Stromal cell of bone marrow (primary cell): ENCODE measurements at places on chromosomes 6 and 20.

DNA sequence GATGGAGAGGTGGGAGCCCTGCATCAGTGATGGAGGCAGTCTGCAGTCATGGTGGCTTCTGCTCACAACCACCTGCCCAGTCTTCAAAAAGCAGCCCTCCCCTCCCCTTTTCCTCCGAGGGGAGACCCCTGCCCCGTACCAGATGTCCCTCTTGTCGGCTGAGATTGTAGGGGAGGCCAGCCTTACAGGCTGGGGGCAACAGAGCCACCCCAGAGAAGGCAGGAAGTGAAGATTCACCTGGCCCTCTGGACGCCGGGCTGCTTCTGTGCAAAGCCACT, 4.5 kb downstream of the TNFRSF6B start:
- no peak for DNase-seq

GRCh38 chr20:420166-420620, 12.1 kb downstream of the RBCK1 start:
- no peak for DNase-seq

DNA sequence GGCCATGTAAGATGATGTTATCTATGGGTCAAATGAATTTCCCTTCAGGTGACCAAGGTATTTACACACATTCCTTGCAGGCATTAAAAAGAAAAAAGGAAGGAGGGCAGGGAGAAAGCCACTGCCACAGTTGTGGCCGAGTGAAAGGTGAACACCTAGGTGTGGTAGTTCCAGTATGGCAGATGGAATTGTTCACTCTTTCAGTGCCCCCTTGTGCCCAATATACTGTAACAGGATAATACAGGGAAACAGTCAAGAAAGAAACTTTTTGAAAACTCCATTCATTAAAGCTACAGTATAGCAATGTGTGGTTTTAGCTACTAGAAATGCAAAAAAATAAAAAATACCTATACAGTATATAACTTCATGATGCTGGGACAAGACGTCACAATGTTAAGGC, 52.1 kb downstream of the BMP2 start:
- DNase-seq, result no peak

DNA sequence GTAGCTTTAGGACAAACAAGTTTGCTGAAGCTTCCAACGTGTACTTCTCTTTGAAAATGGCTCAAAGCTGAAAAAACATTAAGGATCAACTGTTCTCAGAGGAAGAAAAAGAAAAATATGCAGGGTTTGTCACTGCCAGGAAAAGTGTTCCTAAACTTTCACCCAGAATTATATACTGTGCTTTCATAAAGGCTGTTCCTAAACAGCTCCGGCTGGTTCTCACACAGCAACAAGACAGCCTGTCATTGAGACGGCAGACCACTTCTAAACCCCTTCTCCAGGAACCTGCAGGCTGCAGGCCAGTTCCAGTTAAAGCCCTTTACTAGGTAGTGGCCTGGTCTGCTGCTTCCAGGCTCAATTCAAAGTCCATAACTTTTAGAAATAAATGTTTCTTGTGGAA, 97.4 kb upstream of the SOX4 start:
- DNase-seq, result no peak

DNA sequence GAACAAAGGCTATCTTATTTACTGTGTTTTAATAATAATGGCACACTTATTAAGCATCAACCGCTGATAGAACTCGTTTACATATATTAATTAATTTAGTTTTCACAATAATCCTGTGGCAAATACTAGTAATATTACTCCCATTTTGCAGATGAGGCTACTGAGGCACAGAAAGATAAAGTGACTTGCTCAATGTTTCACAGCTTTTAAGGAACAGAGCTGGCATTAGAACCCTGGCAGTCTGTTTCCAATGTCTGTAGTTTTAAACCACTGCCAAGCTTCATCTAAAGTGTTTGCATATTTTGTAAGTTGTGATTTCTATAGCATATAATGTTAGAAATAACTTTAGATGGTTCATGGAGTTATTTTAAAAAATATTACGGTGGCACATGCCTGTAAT, 38.4 kb upstream of the LRRC1 start:
- DNase-seq, result no peak
